ENCODE measurements at places on chromosomes 16 and 17.

DNA sequence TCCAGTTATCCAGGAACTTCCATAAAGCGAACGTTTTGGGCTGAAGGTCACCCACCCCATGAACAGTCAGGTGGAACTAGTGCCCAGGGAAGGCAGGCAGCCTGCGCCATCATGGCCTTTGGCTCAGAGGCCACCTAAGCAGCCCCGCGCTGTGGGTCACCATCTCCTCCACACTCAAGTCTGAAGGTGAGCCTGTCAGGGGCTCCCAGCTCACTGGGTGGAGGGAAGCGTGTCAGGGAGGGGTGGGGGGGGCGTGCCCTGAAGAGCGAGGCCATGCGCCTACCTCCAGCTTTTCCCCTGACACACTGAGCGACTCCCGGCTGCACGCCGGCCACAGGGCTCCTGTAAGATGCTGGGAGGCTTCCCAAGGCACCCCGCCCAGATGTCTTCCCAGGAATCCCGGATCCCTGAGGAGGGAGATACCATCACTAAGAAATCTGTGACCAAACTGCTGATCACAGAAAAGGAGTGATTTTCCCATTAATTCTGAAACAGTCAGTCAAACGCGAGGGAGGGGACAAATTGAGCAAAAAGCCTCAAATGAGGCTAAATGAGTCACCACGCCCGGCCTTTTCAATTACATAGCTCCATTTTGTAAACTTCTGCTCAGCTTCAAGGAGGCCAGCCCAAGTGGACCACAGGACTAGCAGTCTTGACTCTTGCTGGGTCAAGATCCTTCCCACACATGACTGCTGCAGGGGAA, 26.5 kb upstream of the SLC25A19 start:
- DNase-seq, result no peak

DNA sequence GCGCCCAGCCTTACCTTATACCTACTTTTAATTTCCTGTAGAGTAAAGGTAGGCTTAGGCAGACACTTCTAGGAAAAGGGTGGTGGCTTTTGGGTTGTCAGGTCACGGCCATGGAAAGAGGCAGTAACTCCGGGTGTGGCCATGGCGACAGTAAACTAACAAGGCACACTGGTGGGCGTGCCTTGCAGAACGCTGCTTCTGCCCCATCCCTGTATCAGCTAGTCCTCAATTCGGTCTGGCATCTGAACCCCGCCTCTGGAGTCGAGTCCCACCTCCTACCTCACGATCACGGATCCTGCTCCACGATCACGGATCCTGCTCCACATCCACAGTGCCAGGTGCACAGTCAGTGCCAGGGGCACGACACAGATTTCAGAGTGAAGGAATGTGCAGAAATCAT, 5.6 kb downstream of the ADCY9 start:
- DNase-seq, result no peak

DNA sequence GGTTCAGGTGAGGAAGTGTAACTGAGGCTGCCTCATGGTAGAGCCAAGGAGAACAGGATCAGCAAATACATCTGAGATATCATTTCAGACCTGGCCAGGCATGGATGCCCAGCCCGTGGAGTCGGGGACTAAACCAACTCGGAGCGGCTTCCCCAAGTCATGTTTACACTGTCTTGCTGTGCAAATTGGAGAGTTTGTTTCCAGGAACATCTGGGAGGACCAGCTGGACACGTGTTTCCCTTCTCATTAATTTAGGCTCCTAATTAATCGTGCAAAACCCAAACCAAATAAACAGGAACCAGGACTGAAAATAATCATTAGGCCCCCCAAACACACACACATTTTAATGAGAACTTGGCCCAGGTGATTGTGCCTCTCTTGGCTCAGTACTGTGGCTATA, 70.9 kb upstream of the SALL1 start:
- DNase-seq, result no peak

- DNase-seq, result no peak
Measured at GRCh38 chr16:11160676-11161115, 95.3 kb downstream of the SOCS1 start.

DNA sequence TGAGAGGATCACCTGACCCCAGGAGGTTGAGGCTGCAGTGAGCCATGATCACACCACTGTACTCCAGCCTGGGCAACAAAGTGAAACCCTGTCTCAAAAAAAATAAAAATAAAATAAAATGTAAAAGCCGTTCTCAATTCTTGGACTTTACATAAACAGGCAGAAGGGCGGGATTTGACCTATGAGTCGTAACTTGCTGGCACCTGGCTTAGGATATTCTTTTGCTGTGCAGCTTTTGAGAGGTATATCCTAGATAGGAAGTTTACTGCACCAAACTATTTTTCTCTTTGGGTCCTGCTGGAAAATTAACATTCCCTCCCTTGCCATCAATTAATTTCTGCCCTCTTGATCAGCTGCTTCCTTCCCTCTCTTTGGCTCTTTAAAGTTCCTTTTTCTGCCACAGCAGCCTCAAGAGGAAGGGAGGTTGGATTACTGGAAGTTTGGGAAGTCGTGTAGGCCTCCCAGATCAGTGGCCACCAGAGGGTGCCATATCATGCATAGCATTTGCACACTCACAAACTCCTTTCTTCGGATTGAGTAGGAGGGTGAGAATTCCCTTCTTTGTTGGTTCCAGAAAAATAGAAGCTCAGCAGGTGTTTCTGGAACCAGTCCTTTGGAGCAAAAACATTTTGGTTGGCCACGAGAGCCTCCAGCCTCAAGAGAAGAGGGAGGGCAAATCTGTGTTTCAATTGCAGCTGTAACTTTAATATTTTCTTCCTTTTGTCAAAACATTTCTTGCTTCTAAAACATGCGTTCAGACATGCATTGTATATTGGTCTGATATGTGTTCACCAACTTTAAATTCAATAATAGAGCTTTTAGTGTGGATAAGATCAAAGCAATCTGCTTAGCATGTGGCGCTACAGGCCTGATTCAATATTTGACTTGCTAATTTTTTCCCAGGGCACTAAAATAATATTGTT, 147.3 kb downstream of the CCDC182 start:
- no peak for DNase-seq

DNA sequence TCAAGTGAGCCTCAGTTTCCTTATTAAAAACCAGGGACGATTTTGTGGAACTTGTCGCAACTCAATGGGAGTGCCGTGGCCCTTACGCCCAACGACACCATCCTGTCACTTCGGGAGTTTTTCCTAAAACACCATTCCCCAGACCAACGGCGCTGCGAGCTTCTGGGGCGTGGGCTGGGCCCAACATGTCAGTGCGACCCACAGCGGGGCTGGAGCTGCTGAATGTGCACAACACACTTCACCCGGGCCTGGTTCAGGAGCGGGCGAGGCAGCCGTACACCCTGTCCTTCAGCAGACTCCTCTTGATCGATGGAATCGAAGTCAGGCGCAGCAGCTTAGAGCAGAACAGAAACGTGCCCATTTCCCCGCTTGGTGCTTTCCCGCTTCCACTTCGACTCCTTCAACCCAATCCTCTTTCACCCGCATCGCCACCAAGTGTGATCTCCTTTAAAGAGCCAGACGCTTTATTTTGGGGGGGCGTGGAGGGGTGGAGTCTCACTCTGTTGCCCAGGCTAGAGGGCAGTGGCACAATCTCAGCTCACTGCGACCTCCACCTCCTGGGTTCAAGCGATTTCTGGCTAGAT, 13.2 kb upstream of the SLC7A5 start:
- no peak for DNase-seq

GRCh38 chr17:69470702-69471101, 56.2 kb downstream of the MAP2K6 start:
- no peak for DNase-seq

DNA sequence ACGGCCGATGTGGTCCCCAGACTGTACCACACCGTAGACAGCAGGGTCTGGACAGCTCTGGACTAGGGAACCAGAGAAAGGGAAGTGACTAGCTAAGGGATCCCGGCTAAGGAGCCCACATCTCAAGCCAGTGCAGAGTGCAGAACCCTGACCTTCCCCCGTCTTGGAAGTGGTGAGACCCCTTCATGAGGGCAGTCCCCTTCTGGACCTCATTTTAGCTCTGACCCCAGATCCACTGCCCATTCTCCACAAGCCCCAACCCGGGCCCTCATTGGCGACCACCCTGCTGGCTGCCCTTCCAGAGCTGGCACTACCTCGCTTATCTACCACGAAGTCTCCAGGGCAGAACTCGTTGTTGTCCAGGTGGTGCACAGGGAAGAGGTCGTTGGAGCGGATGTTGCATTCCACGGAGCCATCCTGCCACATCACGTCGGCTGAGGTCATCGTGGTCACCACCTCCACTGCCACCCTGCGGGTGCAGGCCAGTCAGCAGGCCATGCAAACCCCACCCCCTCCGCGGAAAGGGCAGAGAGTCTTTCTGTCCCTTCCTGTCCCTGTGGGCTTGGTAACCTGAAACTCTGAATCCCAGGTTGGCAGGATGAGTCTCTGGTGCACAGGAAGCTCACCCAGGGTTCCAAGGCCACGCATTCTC, 14.2 kb downstream of the SPHK1 start:
- no peak for DNase-seq

GRCh38 chr17:67490471-67490870, 113.4 kb downstream of the PITPNC1 start:
- no peak for DNase-seq

DNA sequence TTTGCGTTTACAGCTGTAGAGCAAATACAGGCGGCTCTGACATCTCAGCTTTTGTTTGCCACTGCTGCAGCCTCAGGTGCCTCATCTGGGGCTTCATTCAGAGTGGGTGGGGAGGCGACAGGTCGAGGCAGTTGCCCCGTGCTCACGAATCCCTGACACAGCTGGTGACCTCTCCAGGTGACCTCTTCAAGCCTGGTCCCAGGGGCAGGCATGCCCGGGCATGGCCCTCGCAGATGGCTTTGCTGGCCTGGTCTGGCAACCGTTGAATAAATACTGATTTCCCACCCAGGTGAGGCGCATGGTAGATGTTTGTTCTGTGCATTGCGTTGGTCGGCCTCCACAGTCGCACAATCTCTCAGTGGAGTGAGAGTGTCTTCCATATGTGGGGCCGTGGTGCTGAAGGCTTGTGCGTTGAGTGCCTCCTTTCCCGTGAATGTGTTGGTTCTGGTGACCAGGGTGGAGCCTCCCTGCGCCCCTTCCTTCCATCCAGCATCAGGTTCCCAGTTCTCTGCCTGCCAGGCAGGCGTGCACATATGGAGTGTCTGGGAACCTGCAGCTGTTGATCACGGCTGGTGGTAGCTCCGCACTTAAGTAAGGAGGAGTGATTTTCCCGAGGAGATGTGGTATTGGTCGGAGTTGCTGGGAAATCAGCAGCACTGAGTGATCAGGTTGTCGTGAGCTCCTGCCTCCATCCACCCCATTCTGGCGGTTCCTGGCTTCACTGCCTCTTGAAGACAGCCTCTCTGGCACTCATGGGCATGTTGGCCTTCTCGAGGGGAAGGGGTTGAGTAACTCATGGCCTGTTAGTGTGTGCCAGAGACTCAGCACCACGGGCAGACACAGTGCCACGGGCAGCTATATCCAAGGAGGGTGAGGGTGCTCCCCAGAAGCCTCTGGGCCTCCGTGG, 149.7 kb downstream of the RPTOR start:
- DNase-seq, result no peak

GRCh38 chr16:15676506-15676905, 26.5 kb downstream of the NDE1 start:
- no peak for DNase-seq

DNA sequence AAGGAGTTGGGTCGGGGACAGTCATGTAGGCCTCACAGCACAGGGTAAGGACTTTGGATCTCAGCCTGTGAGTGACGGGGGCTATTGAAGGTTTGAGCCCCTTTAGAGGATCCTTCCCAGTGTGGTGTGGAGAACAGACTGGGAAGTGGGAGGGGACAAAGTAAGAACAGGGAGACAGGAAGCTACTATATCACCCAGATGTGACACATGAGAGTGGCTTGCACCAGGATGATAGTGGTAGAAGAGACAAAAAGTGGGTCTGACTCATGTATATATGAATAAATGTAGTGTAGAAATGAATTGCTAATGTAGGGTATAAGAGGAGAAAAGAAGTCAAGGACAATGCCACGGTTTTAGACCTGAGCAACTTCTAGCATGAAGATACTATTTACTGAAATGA, 4.5 kb downstream of the NUP93 start:
- no peak for DNase-seq

- DNase-seq, result no peak
Measured at GRCh38 chr17:14871921-14872320, 393.2 kb downstream of the PMP22 start.

Data from breast epithelium (tissue), 4 donors.